ENCODE measurements at places on chromosomes 1 and 21.
A peak's percentile ranks its signal among the peaks of the same experiment; 100 is the strongest.

DNA sequence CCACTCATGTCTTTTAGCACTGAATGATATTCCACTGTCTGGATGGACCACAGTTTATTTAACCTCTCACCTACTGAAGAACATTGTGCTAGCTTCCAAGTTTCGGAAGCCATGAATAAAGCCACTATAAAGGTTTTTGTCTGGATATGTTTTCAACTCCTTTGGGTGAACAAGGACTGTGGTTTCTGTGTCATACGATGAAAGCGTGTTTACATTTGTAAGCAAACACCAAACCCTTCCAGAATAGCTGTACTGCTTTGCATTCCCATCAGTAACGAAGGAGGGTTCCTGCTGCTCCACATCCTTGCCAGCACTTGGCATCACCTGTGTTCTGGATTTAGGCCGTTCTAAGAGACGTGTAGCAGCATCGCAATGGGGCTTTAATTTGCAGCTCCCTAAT, 10.7 kb upstream of the ARHGEF16 start:
- no peak for DNase-seq

DNA sequence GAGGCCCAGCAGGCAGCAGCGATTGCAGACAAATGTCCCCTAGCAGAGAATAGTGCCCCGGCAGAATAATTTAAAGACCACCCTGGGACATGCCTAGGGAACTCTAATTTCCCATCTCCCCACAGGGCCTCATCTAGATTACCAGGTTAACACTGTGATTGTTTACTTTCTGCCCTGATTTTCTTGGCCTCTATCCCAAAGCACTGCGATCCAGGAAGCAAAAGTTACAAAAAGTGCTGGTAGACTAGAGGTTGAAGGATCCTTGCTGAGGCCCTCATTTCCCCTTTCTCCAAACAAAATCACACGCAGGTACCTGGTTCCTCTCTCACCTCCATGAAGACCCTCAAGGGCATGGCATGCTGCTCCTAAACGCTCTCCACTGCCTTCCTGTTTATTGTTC, 229.7 kb downstream of the C1orf94 start:
- no peak for DNase-seq

DNA sequence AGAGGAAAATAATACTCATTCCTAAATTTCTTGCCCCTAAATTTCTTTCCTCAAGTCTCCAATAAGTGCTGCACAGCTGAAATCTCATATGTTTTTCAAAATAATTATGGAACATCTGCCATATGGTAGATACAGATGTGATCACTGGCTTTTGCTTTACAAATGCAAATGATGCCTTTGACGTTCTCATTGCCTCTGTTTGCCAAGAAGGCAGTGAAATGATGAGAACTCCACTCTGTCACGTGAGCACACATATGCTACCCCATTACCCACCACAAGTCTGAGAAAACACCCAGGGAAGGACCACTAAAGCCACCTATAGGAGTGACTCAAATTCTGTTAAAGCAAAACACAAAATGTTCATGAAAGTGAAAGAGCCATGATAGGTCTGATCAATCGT, 43.9 kb downstream of the DSCAM start:
- DNase-seq: no peak

- DNase-seq: no peak
These were observed 225.4 kb upstream of the NRIP1 start for GRCh38 chr21:15289896-15290841.

DNA sequence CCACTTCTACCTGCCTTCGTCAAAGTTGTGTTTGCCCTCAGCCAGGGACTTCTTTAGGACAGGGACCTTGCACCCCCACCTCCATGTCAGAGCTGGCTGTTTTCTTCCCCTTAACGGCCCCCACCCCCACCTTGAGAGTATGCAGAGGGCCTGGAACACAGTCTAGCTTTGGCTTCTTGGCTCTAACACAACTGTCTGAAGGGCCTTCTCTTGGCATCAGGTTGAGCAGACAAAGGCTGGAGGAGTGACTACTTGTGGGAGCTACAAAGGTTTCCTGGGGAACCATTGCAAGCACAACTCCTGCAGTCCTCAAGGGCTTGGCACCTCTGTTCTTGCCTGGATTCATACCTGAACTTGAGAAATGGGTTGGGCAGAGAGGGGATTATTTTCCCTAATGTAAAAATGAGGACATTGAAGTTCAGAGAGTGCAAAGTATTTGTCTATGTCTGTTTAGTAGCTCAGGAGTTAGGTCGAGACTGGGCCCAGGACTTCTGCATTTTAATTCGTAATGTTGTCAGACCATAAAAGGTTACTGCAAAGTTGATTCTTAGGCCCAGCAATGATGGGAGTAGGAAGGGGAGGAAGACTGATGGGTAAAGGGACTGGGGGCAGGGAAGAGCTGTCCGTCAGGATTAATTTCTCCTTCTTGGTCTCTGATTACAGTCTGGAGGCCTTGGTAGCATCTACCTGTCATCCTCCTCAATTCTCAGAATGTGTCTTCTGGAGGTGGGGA, 2.6 kb downstream of the CYP4B1 start:
- no peak for DNase-seq

DNA sequence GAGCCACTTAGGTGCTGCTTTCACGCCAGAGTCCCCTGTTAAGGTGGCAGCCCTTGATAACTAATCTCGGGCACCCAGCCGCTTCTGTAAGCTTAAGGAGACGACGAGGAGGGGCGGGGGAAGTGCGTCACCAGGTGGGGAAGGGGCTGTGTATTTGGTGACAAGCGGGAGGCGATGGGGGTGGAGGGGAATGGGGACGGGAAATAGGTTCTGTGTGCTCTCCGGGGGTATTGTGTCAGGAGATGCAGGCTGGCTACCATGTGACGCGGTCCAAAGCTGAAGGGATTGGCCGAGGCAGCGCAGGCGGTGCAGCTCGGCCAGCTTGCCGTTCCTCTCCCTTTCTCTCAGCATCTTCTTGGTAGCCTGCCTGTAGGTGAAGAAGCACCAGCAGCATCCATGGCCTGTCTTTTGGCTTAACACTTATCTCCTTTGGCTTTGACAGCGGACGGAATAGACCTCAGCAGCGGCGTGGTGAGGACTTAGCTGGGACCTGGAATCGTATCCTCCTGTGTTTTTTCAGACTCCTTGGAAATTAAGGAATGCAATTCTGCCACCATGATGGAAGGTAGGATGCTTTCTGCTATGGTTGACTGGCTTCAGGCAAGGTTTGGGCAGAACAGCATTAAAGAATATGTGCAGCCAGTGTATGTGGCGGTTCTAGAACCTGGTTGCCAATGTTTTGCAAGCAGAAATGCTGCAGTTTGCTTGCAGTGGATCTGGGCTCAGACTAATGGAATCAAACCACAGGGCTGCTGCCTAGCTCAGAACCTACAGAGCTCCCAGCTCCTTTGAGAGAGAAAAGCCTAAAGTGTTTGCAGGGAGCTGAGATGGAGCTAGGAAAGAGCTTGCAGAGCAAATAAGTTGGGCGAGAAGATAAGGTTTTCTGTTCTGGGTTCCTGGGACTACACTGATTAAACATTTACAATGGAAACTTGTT, at the start of gene SGIP1:
Gene SGIP1, plus strand, starts transcription at position 350 of the 937 bp plus-strand sequence. Its CDS starts 206 bp downstream, at position 556.
- DNase-seq: peak; percentile 15

GRCh38 chr1:183607322-183607980, 17.2 kb upstream of the NCF2 start:
- DNase-seq: no peak

- DNase-seq: no peak
These were observed 258.0 kb downstream of the FMN2 start for GRCh38 chr1:240349695-240350094.

DNA sequence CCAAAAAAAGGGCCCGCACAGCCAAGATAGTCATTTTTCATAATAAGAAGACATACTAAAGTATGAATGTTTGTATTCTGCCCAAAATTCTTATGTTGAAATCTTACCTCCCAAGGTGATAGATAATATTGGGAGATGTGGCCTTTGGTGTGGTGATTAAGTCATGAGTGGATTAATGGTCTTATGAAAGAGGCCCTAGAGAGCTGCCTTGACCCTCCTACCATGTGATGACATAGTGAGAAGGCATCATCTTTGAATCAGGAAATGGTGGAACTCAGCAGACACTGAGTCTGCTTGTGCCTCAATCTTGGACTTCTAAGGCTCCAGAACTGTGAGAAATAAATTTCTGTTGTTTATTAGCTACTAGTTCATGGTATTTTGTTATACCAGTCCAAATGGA, 11.8 kb upstream of the RNPC3 start:
- DNase-seq: peak; percentile 19

GRCh38 chr1:198970916-198971315, 332.1 kb downstream of the PTPRC start:
- DNase-seq: peak; percentile 75

DNA sequence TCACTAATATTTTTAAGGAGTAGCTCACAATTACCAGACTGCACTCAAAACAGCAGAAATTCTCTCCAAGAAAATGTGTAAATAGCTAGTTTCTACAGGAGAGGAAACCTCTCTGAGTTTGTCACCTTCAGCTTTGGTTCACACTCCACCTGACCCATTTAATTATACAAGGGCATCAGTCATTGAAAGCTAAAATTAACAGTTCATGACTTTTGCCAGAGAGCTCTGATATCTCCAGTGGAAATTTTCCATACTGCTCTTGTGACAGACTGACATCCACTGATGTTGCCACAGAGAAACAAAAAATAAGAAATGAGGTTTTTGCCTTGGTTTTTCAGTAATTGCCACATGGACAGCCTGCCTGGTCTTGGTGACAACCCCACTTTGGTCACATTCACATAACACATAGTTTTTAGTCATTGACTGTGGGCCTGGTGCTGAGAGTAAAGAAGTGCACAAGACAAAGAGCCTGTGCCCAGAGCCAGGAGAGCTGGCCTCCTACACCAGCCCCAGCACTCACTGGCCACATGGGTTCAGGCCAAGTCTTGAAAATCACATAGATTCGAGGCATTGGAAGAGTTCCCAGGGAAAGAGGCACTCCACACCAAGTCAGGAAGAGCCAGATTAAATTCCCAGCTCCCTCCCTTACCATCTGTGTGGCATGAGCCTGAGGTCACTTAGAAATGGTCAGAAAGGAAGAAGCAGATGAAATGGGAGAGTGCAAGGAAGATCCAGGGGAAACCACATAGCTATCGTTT, 13.8 kb upstream of the SIM2 start:
- DNase-seq: no peak

DNA sequence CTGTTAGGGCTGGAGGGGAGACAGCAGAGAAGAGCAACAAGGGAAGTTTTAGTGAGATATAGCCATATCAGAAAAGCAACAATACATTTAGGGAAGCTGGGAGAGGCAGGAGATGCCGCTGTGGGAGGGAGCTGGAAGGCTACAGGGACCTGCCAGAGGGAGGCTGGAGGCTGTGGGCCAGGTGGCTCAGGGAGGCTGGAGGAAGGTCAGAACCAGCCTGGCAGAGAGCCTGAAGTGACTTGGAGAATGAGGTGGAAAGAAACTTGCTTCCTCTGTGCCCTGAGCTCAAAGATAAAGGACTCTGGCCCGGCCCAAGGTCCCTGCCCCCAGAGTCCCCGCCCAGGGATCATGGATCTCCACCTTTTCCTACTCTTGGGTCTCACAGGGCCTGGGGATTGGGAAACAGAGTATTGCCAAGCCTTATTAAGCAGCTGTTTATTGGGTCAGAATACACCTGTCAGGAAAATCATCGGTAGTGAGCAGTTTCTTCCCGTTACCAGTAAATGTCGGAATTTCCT, 85.9 kb downstream of the KIF26B start:
- no peak for DNase-seq

- no peak for DNase-seq
These were observed 41.0 kb downstream of the KCND3 start for GRCh38 chr1:111948209-111949171.

All from suppressor macrophage (primary cell).